ENCODE measurements at places on chromosomes 16 and 17.

DNA sequence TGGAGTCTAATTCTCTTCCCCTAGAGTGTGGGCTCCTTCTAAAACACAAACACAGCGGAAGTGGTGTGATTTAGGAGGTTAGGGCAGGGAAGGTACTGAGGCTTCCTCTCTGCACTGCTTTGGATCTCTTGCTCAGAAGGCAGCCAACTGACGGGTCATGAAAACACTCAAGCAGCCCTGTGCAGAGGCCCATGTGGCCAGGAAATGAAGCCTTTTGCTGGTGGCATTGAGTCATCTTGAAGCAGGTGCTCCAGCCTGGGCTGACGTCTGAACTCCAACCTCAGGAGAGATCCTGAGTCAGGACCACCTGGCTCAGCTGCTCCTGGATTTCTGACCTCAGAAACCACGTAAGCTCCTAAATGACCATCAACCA, 72.9 kb downstream of the MRM1 start:
- DNase-seq = no peak

GRCh38 chr17:40190197-40191021, 13.1 kb downstream of the RAPGEFL1 start:
- DNase-seq = no peak

- DNase-seq = no peak
Measured at GRCh38 chr17:39095309-39095686, 56.1 kb downstream of the PLXDC1 start.

DNA sequence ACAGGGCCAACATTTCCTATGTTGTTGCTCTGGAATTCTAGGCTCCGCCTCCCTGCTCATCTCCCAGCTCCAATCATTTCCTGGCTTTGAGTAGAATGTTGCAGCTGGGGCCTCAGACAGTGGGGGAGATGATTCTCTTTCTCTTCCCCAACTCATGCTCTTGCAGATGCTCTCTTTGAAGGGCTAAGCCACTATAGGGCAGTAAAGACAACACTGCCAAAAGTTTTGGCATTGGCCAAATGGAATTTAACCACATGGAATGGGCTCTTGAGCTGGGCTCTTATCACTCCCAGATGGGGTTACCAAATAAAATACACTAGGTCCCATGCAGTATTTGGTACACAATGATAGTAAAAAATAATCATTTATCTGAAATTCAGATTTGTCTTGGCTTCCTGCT, 19.6 kb upstream of the EFCAB13 start:
- DNase-seq = no peak

- no peak for DNase-seq
Measured at GRCh38 chr16:67992661-67993206, 6.5 kb downstream of the DPEP2 start.

GRCh38 chr16:11308493-11309283, 27.6 kb upstream of the PRM1 start:
- no peak for DNase-seq

DNA sequence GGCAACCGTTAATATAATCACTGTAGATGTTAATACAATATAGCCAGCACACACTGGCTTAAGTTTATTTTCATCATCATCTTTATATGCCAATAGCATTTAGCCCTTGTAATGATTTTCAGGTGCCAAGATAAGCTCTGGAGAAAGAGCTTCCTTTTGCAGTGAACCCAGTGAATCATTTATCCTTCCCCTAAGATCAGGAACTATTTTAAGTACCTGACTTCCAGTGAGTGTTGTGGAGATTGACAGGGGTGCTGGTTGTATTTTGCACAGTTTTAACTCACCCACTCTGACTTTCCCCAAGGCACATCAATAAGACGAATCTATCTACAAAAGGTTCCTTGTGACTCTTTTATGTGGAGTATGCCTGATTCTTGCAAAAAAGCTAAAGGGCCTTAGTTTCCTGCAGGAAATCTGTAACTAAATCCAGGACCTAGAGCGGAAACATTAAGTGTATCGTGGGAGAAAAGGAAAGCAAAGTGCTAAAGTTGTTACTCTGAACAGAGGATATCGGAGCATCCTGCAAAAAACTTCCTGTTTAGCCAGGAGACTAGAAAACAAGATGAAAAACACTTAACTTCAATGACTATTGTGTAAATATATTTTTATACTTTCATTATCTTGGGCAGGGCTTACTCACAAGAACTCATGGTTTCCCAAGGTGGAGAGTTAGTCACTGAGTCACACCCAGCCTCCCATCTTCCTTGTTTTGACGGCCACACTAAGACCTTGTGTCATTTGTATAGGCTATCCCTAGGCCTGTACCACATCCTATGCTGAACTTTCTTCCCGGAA, 183.6 kb downstream of the MAP2K6 start:
- DNase-seq = no peak

DNA sequence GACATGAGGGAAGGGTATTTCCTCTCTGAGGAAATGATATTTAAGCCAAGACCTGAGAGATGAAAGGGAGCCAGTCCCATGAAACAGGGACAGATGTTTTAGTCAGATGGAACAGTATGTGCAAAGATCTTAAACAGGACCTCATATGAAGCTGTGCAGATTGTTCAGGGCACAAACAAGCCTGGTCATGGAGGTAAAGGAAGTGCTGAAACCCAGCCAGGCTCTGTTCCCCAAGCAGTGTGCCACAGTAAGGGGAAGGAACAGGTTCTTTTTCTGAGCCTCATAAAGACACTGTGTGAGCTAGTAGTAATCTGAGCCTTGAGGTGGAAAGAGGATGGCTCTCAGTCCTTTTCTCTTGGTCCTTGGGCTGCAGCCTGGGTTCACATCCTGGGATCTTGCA, 159.9 kb downstream of the ANKFN1 start:
- DNase-seq = no peak

GRCh38 chr17:5500247-5500588, 13.9 kb downstream of the MIS12 start:
- no peak for DNase-seq

- DNase-seq = no peak
Measured at GRCh38 chr16:60811051-60811608, 1225.1 kb downstream of the CDH8 start.

DNA sequence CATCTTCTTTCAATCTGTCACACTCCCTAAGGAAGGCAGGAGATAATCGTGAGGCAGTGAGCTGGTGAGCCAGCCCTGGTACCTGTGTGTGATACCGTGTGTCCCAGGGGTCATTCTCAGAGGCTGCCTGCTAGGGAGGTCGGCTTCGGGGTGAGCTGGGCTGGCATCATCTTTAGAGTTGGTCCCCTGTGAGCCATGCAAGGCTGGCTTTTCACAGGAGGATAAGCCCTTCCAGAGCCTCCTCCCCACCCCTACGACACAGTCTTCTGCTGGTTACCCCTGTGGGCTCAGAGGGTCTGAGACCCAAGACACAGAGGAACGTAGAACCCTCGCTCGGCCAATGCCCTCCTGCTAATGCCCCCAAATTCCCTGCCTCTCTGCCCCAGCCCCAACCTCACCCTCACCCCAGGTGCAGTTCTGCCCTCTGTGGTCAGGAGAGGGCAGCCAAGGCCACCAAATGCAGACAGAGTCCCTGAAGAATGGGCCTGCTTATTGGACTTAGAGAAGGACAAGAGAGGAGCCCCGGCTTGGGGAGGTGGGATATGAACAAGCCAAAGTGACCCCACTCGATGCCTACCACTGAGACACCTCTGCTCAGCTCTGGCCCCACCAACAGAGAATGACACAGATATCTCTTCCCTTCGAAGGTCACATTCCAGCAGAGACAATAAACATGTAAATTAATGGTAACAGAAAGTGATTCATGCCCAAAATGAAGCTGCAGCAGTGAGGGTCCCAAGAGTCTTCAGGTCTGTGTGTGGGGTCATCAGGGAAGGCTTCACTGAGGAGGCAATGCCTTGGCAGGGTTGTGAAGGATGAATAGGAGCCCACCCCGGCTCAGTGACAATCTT, 80.8 kb upstream of the CCL1 start:
- DNase-seq = no peak

- no peak for DNase-seq
Measured at GRCh38 chr17:77326076-77326591, 185.4 kb downstream of the SEC14L1 start.

DNA sequence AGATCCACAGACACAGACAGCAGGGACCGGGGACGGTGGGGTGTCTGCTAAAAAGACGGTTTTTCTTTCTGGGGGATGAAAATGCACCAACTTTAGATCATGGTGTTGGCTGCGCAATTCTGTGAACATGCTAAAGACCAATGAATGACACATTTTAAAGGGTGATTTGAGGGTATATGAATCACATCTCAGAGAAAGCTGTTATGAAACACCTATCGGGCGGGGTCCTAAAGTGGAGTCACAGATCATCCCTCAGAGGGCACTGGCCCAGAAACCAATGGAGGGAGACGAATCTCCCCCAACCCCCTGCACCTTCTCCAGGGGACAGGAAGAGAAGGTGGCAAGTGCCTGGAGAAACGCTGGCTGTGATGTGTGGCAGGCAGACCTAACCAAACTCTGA, 26.0 kb downstream of the KLHDC4 start:
- DNase-seq = no peak

- no peak for DNase-seq
Measured at GRCh38 chr17:42321555-42321954, 33.3 kb downstream of the STAT5A start.

DNA sequence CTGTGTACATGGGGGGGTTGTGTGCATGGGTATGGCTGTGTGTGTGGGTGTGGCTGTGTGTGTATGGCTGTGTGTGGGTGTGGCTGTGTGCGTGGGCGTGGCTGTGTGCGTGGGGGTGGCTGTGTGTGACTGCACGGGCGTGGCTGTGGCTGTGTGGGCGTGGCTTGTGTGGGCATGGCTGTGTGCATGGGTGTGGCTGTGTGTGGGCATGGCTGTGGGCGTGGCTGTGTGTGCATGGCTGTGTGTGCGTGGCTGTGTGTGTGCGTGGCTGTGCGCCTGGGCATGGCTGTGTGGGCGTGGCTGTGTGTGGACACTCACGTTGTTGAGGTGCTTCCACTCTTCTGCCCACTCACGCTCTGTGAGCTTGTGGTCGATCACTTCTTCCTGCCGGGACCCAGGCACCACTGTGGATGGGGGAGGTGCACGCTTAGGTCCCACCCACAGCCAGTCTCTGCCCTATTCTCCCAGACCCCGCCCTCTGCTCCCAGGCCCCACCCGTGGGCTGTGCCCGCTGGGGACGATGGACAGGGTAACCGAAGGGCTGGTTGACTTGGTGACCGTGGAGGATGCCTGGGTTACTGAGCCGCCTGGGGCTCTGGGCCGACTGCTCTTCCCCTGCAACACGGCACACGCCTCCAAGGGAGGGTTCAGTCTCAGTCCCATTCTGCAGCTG, 16.0 kb upstream of the PABPN1L start:
- no peak for DNase-seq

DNA sequence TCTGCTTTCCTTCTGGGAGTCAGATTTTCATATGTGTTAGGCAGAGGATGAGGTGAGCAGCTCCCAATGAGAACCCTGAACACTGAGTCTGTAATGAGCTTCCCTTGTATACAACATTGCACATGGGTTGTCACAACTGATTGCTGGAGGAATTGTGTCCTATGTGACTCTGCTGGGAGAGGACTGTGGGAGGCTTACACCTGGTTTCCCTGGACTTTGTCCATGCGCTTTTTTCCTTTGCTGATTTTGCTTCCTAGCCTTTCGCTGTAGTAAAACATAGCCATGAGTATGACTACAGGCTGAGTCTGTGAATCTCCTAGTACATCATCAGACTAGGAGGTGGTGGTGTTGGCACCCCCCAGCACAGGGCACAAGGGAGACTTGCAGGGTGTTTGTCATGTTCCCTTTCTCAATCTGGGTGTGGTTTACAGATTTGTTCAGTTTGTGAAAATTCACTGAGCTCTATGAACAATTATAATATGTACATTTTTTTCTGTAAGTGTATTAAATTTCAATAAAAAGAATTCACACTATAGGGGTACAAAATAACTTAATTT, 1.7 kb upstream of the PLK1 start:
- no peak for DNase-seq

GRCh38 chr16:87240211-87241136, 76.7 kb downstream of the C16orf95 start:
- DNase-seq = no peak

DNA sequence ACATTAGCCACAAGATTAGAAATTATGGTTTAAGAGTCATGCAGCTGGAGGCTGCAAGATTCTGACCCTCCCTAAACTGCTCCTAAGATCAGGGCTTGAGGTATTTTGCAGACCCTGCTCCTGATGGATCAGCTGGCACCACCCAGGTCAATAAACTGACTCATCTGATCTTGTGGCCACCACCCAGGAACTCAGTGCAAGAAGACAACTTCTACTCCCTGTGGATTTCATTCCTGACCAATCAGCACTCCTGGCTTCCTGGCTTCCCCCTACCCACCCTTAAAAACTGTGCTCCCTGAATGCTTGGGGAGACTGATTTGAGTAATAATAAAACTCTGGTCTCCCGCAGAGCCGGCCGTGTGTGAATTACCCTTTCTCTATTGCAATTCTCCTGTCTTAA, 25.0 kb upstream of the MILR1 start:
- no peak for DNase-seq

DNA sequence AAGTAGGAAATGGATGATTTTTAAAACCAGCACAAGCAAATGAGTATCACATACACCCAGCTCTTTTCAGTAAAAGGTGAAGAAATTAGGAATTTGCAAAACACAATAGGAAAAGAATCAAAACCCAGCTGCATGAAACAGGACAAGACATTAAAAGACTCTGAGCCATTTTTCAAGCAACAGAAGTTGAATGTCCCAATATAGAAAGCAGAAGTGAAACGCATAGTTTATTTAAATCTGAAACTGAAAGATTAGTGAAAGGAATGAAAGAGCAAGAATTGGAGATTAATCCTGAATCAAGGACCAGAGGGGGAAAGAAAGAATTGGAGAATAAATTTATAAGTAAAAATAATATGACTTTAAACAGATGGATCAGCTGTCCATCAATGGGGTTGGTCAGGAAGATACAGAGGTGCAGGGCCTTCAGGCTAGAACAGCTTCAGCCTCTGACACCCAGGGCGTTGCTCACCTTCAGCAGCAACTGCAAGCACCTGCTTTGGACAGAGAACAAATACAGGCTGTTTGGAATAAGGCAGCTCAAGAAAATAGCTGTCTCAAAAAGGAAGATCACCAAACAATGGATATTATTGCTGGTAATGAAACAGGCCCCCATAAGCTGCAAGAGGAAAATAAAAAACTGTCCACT, 3.9 kb upstream of the ARHGAP17 start:
- DNase-seq = no peak

- DNase-seq = no peak
Measured at GRCh38 chr17:50238601-50239280, 35.5 kb upstream of the TMEM92 start.

DNA sequence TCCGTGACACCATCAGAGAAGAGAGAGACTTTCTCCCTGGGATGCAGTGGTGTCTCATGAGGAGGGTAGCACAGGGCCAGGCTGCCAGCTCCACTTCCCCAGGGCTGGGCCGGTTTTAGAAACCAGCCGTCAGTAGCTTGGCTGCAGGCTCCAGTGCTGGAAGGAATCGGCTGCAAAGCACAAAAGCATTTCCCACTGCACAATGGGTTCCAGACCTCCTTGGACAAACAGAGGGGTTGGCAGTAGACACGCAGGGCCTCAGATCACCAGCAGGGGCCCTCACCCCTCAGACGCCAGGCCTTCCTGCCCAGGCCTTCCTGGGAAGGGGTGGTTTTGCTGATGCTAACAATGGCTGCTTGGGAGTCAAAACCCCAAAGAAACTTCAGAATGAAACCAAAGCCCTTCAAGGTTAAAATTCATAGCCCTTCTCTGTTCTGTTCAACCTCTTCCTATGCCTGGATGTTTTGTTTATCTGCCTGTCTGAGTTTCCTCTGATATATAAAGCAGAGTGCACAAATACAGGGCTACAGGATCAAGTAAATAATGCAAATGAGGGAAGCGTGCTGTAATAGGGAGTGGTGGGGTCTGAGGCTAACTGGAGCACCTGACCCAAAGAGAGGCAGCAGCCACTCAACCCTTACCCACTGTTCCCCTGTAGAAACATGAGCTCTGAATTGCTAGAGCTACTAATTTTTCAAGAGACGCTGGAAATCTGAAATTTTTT, 26.2 kb downstream of the TEKT5 start:
- DNase-seq = peak; percentile 9
